GM04504 (cell line): ENCODE measurements at places on chromosomes 13 and 19.

- DNase-seq: no peak
Measured at GRCh38 chr13:101830035-101830434, 377.6 kb downstream of the ITGBL1 start.

GRCh38 chr13:100648354-100648753 is 26.2 kb downstream of the TMTC4 start:
- DNase-seq: no peak

GRCh38 chr13:30837227-30838159 is 68.6 kb upstream of the MEDAG start:
- DNase-seq: no peak

- DNase-seq: no peak
Measured at GRCh38 chr13:99290894-99291293, 16.3 kb downstream of the GPR183 start.

DNA sequence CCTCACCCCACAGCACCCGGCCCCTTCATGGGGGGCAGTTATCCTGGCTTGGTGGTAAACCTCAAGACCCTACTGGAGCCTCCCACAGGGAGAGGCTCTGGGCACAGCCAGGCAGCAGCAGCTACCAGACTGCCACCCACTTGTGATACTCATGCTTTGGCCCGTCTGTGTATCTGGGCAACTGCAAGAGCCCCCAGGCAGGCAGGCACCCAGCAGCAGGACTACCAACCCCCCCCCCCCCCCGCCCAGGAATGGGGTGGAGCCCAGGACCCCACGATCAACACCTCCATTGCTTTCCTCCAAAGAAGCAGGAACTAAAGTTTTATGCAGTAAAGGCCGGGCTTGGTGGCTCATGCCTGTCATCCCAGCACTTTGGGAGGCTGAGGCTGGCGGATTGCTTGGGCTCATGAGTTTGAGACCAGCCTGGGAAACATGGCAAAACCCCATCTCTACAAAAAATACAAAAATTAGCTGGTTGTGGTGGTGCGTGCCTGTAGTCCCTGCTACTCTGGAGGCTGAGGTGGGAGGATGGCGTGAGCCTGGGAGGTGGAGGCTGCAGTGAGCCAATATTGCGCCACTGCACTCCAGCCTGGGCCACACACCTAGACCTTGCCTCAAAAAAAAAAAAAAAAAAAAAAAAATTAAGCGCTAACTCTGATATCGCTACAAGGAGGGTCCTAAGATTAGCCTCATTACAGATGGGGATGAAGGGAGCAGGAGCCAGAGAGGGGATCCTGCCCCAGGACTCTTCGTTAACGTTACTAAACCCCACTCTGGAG is 1.1 kb upstream of the LYL1 start:
- DNase-seq: no peak
